ENCODE measurements at places on chromosomes 12 and 14.

DNA sequence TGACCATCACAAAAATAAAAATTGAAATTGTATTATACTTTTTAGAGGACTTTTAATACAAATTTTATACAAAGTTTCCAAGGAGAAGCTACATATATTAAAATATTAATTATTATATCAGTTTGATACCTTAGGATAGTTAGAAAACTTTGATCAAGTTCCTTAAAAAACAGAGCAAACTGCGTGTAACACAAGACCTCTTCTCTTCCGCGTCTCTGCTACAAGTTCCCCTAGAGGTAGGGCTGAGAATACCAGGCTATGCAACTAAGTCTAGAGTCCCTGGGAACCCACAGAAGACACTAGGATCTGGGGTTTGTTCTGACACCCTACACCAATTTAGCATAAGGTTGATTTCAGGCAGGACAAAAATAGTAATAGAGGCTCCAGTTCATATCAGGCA lies 319.0 kb downstream of the FOXG1 start:
- no peak for DNase-seq

DNA sequence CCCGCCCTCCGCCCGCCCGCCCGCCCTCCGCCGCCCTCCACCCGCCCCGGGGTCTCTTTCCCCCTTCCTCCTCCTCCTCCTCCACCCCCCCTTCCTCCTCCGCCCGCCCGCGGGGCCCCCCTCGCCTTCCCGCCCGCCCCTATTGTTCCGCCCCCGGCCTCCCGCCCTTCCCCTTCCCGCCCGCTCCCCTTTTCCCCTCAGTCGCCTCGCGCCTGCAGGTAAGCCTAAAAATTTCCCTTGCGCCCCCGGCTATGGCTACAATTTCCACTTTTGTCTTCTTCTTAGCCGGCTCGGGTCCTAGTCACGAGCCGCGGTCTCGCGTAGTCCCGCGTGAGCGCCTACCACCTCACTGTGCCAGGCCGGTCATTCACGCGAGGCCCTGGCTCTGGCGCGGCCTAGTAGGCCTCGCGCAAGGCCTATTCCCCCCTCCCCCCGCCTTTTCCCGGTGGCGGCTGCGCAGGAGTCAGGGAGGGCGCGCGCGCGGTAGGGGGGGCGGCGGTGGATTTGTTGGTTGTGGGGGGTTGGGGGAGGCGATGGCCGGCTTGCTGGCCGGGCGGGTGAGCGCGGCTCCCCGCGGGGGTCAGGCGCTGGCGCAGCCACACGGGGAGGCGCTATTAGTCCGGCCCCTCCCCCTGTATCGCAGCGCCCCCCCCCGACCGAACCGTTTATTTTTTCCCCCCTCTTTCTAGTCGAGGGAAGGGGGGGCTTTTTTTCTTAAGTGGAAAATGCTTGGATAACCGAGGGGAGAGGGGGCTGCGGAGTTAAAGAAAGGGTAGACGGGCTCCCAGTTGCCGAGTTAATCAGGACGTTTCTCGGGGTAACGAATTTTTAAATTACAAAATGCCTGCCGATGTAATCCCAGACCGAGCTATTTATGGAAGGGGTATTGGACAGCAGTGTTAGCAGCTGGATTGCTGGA lies 516 bp downstream of the PCBP2 start:
- DNase-seq, result peak; percentile 90

GRCh38 chr12:107450541-107450940 lies 235.1 kb upstream of the PWP1 start:
- DNase-seq, result no peak

DNA sequence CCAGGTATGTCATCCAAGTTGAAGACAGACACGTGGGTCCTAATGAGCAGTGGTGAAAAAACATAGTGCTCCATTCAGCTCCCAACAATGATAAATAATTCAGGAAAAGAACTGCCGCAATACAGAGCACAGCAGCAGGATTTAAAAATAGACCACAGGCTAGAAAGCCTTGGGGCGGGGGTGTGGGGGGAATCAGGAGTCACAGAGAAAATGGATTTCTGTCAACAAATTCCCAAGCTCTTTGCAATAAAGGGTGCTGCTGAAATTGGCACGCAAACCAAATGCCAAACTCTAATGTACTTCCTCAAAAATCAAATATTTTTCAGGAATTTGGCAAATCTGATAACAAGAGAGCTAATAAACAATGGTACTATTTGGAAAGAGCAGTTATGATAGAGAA lies 58.6 kb downstream of the R3HDM2 start:
- no peak for DNase-seq

DNA sequence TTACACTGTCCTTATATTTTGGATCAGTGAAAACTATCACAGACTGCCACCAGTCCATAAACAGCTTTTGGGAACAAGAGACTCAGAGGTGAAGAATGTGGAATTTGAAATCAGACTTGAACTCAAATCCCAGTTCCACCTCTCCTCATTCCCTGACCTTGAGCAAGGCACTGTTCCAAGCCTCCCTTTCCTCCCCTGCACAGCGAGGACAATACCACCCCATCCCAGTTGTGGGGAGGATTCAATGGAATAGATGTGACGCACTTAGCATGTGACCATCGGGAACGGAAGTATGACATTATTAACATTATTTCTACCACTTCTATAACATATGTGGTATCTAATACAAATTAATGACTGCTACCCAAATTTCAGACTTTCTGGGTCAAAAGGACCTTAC lies 63.5 kb downstream of the DPF3 start:
- no peak for DNase-seq

GRCh38 chr14:76252471-76252870 lies 100.7 kb downstream of the GPATCH2L start:
- DNase-seq, result no peak

- no peak for DNase-seq
These were observed 25.6 kb downstream of the TCTN1 start for GRCh38 chr12:110639336-110640141.

- DNase-seq, result no peak
These were observed 112.8 kb downstream of the NAV3 start for GRCh38 chr12:77943466-77943865.

DNA sequence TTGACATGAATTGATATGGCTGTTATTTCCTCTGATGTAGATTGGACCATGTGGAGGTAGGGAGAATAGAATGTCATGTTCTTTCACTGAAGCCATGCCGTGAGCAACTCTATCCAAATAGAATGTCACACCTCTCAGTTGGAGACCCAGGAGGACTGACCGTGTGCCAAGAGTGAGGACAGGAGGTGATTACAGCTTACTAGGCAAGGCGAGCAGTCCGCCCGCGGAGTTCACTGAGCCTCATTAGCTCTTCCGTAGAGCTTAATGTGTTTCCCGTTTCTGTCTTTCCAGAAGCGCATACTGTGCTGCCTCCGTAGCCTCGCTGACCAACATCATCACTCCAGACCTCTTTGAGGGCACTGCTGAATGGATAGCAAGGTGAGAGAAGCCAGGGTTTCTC lies 45.6 kb downstream of the FNTB start:
- DNase-seq, result peak; percentile 20
